ENCODE measurements at places on chromosomes 6 and 20.

GRCh38 chr6:156943166-156943565 lies 166.0 kb downstream of the ARID1B start:
- no peak for DNase-seq

GRCh38 chr6:135280375-135281136 lies 99.4 kb downstream of the MYB start:
- DNase-seq: peak; percentile 71

DNA sequence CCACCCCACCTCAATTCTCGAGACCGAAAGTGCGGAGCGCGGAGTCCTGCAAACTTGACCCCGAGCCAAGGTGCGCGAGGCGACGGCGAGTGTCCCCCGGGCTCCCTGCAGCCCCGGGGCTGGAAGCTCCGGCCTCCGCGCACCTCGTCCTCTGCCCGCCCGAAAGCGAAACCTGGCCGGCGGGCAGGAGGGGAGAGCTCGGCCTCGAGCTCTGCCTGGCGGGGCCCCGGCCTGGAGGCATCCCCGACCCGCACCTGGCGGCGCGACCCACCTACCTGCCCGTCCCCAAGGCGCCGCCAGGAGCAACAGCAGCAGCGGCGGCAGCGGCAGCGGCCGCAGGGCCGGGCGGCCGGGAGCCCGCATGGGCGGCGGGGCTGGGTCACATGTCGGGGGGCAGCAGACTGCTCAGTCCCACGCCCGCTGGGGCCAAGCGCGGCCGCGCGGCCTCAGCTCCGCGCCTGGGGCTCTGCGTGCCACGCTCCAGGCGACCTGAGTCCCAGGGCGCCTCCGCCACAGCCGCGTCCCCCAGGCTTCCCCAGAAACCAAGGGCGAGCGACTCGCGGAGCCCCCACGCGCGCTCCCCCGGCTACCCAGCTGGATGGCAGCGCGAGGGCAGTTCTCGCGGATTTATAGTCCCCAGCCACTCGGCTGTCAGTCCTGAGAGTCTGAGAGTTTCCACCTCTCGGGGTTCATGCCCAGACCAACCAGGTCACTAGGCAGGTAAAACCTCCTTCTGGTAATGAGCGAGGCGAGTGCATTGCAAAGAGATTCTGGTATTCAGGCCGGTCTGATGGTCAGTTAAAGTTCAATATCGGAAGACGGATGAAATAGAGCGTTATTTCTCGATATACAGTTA lies at the start of gene IL20RA:
TSS of gene IL20RA (minus strand) at position 600 of the 856 bp plus-strand sequence. CDS start at position 363, 237 bp downstream.
- peak; percentile 14 for DNase-seq

DNA sequence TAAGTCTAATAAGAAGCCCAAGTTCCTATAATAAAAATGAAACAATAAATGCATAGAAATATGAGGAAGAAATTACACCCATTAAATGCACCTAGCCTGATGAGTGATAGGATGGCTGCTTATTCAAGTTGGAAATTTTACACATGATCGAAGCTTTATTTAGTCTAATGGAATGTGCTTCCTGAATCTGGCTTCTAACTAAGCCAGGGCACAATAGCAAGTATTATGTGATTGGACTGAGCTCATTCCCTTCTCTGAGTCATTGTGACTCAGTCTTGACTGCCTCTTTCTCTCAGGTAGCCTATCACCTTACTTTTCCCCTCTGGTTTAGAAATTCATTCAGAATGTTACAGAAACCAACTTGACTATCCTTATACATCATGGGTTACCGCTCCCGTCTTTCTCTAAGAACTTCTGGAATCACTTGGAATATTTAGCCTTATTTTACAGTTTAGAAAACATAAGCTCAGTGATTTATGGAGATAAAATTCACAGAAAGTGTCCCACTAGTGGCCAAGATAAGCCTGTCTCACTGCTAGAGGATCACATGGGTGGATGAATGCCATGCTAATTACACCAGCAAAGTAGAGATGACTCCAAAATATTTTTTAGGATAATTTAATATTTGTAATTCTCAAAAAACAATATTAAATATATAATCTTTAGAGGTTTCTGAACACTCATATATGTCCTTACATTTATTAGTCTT lies 505.3 kb upstream of the JAG1 start:
- DNase-seq: peak; percentile 89

DNA sequence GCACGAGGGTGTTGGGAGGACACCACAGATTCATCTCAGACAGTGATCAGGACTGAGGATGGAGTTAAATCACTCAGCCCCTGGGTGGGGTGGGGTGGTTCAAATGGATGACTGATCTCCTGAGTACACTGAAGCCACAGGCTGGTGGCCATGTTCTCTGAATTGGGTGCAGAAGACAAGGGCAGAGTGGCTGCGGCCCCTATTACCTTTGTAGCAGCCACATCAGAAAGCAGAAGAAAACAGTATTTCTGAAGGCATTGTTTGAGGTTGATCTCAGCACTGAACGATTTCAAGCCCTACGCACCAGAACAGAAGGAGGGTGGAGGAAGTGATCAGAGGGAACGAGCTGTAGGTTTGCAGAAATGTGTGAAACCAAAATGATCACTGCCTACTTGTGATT lies 71.6 kb downstream of the SH3BGRL2 start:
- no peak for DNase-seq

DNA sequence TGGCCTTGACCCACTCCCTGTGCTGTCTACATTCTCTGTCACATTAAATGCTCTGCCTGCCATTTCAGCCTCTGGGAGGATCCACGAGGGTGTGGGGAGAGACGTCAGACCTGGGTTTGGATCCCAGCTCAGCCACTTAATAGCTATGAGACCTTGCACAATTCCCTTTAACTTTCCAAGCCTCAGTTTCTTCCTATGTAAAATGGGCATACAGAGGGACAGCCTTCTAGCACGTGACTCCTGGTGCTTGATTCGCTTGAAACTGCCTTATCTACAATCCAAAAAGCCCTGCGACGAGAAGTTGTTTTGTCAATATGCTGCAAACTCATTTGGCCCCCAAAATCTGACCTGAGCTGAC lies 40.0 kb downstream of the TOX2 start:
- no peak for DNase-seq

- DNase-seq: no peak
Observed at GRCh38 chr20:59376109-59376841, 75.9 kb downstream of the EDN3 start.

GRCh38 chr6:98946879-98947410 lies 801 bp downstream of the FBXL4 start:
- DNase-seq: peak; percentile 6

DNA sequence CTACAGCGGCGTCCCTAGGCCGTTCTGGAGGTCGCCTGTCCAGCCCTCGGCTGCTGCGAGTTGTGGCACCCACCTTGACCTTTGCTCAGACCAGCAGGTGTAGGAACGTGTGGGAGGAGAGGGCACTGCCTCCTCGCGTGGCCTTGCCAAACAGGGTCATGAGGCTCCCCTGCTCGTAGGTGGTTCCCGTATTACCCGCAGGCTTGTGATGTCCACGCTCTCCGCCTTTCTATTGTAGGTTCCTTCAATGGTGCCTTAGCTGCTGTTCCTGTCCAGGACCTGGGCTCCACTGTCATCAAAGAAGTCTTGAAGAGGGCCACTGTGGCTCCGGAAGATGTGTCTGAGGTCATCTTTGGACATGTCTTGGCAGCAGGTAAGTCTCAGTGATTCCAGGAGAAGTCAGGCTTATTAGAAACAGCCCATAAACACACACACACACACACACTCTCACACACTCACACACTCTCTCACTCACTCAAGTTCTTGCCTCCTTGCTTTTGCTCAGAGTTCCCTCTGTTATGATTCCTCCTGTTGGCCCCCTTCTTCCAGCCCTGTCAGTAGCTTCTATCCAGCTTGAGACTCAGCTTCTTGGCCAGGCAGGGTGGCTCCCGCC lies 942 bp downstream of the ACAT2 start:
- DNase-seq: no peak

- DNase-seq: peak; percentile 56
Observed at GRCh38 chr6:75563032-75563431, 38.6 kb upstream of the SENP6 start.

GRCh38 chr6:149503872-149504271 lies 19.1 kb upstream of the ZC3H12D start:
- DNase-seq: no peak

- DNase-seq: no peak
Observed at GRCh38 chr6:150987371-150987828, 121.9 kb downstream of the MTHFD1L start.

DNA sequence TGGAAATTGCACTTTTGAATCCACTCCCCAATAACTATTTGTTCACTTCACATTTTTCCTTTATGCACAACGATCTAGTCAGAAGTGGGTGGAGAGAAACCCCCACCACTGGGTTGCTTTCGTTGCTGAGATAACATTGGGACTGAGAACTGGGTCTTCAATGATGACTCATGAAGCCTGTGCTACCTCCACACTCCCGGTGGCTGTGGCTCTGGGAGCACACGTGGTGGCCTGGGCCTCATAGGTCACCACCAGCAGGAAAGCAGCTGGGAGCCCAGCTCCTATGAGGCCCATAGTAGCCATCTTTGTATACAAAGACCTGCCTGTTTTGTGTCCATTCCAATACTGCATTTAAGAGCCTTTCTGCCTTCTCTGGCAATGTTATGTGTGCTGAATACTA lies 178.0 kb upstream of the SASH1 start:
- no peak for DNase-seq

DNA sequence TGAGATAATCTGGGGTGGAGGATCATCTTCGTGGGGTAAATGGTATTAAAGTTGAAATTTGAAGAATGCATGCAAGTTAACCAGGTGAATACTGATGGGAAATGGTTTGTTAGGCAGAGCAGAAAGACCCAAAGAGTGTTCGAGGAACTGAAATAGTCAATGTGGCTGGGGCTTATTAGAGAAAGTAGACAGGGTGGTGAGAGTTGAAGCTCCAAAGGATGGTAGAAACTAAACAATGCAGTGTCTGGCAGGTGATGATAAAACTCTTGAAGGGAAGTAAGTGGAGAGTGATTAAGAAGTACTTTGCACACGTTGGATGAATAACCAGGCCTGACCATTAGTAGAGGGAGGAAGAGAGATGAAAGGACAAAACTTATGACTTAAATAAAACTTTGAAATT lies 39.8 kb upstream of the CENPW start:
- no peak for DNase-seq

DNA sequence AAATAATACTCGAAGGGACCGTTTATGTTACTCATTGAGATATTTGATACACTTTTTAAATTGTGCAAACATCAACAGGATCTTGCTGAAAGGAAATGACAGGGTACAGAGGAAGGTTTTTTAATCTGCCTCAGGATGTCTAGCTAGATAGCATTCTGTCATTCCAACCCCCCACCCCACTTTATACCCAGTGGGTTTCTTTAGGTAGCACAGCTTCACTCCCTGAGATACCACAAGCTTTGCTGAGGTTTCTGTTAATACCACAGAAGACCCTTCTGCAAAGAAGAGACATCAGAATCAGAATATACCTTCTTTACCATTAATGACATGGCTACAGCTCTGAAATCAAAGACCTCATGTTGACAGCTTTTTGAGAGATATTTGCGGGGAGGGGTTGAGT lies 1.3 kb downstream of the PHACTR2 start:
- no peak for DNase-seq

- DNase-seq: peak; percentile 2
Observed at GRCh38 chr6:912871-913835, 220.2 kb upstream of the EXOC2 start.

DNA sequence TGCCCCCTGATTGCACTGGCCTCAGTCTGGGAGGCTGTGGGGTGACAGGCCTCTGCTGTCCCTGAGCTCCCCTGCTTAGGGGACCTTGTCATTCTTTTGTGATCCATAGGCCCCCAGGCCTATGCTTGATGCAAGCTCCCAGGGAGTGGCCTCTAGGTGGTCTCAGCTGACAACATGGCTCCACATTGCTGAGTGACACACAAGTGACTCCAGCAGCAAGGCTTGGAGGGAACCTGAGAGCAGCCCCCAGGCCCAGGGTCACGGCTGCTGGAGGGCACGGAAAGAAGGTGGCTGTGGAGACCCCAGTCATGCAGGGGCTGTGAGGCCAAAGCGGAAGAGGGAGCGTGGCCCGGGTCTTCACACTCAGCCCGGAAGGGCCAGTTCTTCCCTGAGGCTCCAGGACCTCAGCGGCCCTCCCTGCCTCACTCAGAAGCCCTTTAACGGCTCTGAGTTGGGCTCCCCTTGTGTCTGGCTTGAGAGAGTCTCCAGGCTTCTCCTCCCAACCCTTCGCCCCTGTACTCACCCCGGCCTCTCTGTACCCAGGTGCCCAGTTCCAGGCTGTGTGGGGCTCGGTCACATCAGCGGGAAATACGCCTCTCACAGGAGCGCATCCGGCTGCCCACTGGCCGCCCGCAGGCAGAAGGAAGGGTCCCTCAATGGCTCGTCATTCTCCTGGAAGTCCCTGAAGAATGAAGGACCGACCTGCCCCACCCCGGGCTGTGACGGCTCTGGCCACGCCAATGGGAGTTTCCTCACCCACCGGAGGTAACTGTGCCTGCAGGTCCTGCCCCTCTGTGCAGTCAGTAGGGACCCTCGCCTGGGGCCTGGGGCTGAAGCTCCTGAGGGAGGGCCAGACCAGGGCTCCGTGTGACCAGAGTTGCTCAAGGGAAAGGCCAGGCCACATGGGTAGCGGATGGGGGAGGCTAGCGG lies 23.7 kb upstream of the PCMTD2 start:
- DNase-seq: no peak

GRCh38 chr20:64189530-64189966 lies 25.3 kb downstream of the MYT1 start:
- DNase-seq: no peak

Data from cardiac fibroblast (primary cell).